AG20443 (cell line): ENCODE measurements at places on chromosomes 3 and 15.

DNA sequence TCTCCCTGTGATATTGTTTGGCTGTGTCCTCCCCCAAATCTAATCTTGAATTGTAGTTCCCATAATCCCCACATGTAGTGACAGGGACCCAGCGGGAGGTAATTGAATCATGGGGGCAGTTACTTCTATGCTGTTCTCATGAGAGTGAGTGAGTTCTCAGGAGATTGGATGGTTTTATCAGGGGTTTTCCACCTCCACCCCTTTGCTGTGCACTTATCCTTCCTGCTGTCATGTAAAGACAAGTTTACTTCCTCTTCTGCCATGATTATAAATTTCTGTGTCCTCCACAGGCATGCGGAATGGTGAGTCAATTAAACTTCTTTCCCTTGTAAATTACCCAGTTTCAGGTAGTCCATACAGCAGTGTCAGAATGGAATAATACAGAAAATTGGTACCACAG, 24.7 kb downstream of the TUSC7 start:
- DNase-seq = no peak

DNA sequence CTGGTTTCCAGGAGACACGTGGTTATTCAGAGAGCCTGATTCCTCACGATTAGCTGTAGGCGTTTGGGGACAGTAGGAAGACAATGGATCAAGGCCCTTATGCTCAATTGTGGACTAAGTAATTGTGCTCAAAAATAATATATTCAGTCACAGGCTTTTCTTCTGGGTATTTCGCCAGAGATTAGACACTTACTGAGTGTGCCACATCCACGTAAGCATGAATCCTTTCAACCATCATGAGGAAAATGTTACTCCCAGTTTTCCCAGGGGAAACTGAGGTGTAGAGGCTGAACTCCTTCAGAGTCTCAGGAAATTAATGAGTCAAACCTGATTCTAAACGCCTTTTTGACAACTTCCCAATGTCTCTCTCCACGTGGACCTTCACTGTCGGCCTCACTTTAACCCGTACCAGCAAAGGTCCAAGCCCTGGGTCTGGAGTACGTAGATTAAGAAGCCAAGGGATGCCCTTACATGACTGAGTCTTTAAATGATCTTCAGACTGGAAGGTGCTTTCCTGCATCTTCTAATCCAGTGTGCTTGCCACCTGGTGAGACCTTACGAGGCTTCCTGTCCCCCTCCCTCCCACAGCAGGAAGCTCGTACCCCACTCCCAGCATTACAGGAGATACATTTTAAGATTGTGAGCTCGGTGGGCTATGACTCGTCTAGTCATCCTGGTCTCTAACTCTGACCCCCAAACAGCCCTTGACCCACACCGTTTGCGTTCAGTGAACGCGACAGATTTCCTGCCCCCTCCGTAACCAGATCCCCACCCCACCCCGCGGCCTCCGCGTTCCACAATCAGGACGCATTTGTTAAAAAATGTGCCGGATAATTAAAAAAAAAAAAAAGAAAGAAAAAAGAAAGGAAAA, 1.7 kb downstream of the PKM start:
- no peak for DNase-seq

- no peak for DNase-seq
Observed at GRCh38 chr3:84223512-84223911, 735.3 kb upstream of the CADM2 start.

GRCh38 chr15:49458145-49458544, 35.1 kb downstream of the FGF7 start:
- DNase-seq = peak; percentile 20

DNA sequence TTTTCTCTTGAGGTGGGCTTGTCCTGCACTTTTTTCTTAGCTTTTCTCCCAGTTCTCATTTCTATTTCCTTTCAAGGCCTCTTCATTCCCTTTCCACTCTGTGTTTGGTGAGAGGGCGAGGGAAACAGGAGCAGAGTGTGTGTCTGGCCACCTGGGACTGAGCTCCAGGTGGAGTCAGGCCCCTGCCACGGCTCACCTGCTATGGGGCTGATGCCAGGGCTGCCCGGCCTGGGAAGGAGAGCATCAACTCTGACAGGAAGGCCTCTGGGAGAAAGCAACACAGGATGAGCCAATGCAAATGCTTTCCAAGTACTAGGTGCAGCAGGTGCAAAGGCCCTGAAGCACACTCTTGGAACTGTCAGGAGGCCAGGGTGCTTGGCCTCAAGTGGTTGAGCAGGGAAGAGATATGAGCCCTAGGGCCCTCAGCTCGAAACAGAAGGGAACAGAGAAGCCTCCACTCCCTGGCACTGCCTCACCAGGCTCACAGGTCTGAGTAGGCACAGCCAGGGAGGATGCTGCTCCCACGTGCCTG, 27.3 kb upstream of the DUSP7 start:
- no peak for DNase-seq

- peak; percentile 89 for DNase-seq
Observed at GRCh38 chr15:90552162-90552928, 22.6 kb downstream of the CRTC3 start.

DNA sequence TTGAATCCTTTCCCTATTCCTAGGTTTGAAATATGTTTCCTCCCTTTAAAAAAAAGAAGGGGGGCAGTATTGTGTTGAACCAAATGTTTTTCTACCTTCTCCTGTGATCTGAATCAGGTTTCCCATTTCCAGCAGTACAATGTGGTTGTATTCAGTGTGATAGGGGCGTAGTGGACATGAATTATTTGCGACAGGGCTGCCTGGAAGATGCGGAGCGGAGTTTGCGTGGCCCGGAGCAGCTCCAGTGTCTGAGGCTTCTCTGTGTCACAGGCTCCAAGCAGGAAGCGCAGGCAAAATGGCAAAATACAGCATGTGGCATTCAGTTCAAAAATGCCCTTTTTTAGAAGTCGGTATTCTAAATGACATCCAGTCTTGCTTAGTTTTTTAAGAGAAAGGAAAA, 154.4 kb downstream of the PGPEP1L start:
- peak; percentile 81 for DNase-seq

DNA sequence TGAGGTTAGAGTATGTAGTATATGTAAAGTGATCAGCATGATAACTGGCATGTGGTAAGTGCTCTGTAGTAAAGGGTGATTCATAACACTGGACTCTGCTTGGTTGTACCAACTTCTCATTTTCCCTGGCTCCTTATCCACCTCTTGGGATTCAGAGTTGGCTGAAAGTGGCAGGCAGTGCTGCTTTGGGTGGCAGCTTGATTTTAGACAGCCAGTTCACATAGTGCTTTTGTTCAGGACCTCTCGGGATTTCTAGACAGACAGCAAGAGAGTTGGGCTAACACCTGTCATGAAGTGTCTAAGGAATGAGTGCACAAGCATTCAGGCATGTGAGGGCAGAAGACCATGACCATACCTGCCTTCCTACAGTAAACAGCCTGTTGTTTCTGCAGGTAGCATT, 69.0 kb downstream of the RBM6 start:
- DNase-seq = peak; percentile 32

DNA sequence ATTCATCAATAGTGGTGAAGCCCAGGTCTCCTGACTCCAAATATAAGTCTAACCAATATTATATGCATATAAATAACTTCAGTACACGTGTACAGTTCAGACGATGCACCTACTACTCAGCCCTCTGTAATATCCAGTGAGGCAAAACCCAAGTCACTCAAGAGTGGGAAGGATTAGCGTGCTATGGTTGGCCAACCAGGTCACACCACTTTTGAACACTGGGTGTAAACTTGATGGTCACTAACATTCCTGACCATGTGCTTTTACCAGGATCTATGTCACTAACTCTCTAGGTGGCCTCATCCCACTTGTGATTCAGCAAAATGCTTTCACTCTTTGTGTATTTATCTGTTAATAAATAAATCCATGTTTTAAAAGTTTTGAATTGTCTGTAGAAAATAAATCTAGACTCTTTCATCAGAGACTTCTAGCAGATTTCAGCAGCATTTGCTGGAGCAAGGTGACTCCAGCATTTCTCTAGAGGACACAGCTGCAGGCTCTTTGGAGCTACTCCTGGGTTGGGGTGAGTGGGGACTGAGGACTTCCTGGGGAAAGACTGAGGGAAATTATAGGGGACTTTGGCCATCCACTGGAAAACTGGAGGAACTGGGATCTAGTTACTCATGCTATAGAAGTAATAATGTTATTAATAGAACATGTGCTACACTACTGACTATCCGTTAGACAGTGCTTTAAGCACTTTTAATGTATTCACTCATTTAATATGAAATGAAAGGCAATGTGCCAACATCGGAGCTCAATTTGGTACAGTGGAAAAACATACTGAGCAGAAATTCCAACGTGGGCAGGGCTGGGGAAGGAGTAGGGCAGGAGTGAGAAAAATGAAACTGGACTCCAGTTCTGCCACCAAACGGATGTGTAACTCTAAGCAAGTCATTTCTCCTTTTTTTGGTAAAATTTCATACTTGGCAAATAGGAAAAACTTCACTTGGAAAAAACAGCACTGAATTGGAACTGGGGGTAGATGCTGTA, 97.9 kb downstream of the RORA start:
- no peak for DNase-seq

DNA sequence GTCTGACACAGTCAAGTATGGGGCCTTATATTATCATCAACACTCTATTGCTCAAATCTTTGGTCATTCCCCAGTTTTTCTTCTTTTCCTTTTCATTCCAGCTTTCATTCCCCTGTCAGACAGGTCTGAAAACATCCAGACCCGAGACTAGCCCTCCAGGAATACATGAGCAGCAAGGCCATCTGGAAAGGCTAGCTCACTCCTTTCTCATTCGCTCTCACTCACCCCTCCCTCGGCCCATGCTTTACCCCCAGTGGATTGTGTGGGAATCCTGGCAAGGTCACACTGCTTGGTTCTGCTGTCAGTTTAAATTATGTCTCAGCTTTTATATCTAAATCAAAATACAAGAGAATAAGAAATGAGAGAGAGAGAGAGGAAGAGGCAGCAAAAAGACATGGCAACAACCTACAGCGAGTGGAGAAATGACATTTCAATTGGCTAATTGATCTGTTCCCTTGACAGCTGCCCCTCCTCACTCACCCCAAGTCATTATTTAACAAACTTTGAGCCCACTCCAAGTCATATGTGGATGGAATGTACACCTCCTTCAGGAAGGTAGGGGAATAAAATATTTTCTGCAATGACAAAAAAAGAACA, 962.2 kb downstream of the TUSC7 start:
- DNase-seq = no peak

GRCh38 chr3:4637265-4637664, 144.1 kb downstream of the ITPR1 start:
- DNase-seq = no peak

- DNase-seq = no peak
Observed at GRCh38 chr15:26191193-26191592, 328.1 kb upstream of the ATP10A start.

DNA sequence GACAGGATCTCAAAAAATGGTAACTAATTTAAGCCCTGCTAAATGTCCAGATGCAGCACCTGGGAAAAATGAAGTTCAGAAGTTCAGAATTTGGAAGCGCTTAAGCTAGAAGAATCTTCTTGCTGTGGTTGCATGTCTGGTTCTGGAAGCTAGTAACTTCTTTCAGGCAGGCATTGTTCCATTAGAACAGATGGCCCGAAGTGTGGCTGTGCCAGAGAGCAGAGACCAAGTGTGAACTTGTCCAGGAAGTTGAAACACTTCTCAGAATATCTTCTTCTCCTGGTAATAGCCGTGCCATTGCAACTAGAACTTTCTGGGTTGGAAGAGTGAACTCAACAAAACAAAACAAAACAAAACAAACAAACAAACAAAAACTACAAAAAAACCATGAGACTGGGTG, 80.0 kb downstream of the MITF start:
- no peak for DNase-seq

GRCh38 chr15:58900631-58901030, 32.8 kb downstream of the SLTM start:
- DNase-seq = no peak

DNA sequence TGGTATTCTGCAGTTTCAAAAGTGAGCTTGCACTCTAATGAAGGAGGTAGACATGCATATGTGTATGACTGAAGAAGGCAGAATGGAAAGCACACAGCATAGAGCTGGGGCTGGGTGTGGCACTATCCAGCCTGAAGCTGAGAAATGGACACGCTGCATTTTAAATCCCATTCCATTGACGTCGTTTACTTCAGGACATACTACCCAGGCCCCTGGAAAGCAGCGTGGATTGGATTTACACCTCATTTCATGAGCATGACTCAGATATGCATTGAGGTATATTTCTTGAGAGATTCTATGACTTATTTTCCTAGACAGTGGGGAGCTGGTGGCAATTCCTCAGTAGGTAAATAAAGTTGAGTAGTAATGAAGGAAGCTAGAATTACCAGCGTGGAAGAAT, 101.4 kb downstream of the ABI3BP start:
- no peak for DNase-seq

DNA sequence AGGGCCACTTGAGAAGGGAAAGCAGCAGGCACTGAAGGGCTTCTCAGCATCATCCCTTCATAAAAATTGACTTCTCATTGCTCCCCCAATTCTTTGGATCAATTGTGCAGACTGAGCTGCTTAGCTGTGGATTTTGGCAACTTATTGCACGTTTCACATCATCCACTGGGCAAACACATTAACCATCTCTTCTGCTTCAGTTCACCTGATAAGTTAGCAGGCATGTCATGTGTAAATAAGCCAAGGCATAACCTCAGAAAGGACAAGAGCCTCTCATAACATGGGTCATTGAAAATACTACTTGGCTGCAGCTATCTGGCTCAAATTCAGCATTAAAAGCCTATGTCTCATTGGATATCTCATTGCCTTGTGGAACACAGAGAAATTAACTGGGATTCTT, 366.5 kb downstream of the LRRC3B start:
- DNase-seq = no peak

- no peak for DNase-seq
Observed at GRCh38 chr3:175082631-175083030, 223.5 kb downstream of the NAALADL2 start.

GRCh38 chr15:98760112-98760826, 111.9 kb downstream of the IGF1R start:
- peak; percentile 40 for DNase-seq

GRCh38 chr3:114877378-114878113, 269.5 kb downstream of the ZBTB20 start:
- no peak for DNase-seq

DNA sequence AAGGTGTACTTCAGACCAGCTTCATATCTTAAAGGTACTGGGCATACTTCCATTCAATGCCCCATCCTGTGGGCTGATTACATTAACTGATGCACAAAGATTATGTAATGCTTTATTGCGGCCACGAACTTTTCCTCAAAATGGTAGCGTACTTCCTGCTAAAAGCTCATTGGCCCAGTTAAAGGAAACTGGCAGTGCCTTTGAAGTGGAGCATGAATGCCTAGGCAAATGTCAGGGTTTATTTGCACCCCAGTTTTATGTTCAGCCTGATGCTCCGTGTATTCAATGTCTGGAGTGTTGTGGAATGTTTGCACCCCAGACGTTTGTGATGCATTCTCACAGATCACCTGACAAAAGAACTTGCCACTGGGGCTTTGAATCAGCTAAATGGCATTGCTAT, 3.4 kb downstream of the SKIL start:
- no peak for DNase-seq

- no peak for DNase-seq
Observed at GRCh38 chr15:68348081-68348480, 70.5 kb downstream of the FEM1B start.

GRCh38 chr3:42157540-42158538, 66.7 kb downstream of the TRAK1 start:
- DNase-seq = no peak
